ENCODE measurements at places on chromosomes 16 and 17. TPM values are rescaled to one million over a fixed set of nuclear protein-coding genes. Genes with fewer than 3 reads are reported as not detected.
A peak's percentile ranks its signal among the peaks of the same experiment; 100 is the strongest.

DNA sequence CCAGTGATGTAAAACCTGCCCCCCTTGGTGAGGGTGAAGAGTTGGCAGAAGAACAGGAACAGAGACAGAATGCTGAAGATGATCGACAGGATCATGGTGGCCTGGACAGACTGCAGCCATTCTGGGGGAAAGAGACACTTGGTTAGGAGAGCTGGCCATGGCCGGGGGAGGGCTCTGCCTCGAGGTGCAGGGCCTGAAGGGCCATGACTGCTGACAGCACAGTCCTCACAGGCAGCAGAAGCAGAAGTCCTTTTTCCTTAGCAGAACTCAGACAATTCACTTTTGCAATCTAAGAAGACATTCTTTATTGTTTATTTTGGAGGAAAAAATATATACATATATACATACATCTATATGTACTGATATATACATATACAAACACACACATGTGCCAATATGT, 25.6 kb downstream of the PMP22 start:
- no peaks in the 10 kb centered on the region for H3K27me3 ChIP-seq
- no peak for DNase-seq
- H3K4me3 ChIP-seq = no peak overlapping the region
- H3K4me1 ChIP-seq = peaks cover 5% of the 10 kb centered on the region
- peaks cover 24% of the 10 kb centered on the region for H3K36me3 ChIP-seq

DNA sequence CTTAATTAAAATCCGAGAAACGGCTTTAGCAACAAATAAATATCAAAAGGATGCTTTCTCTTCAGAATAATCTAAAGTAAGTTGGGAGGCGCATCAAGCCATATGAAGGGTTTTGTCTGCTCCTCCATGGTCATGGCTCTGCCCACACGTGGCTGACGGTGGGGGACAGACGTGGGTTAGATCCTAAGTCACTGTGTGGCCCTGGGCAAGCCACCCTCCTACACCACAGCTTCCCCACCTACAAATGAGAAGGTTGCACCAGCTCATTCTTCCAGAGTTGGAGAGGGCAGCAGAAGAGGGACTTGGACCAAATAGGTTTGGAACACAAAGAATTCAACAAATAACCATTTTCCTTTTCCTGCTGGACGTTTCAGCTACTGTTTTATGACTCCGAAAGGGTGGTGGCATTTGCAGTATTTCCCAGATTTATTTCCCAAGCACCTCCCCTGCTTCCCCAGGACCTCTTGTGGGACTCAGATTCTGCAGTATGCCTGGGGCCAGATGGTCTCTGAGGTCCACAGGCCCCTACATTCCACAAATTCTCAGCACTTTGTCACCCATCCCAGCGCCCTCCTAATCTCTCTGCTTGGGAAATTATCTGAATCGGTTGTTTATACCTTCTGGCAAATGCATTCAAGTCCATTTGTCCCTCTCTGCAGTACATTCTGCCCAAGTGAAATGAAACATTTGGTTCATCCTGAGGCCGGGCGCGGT, 17.8 kb downstream of the LRRC75A start:
- no peaks in the 10 kb centered on the region for H3K36me3 ChIP-seq
- H3K4me1 ChIP-seq = peaks cover 10% of the 10 kb centered on the region
- DNase-seq = peak; percentile 30
- H3K27me3 ChIP-seq = no peaks in the 10 kb centered on the region

GRCh38 chr17:20800146-20800545, 220.6 kb downstream of the CDRT15L2 start:
- H3K27me3 ChIP-seq = no peaks in the 10 kb centered on the region
- no peaks in the 10 kb centered on the region for H3K4me1 ChIP-seq
- DNase-seq = no peak
- no peaks in the 10 kb centered on the region for H3K36me3 ChIP-seq
- H3K27ac ChIP-seq = no peak overlapping the region

GRCh38 chr17:18217412-18218015, 7.9 kb upstream of the LLGL1 start:
- H3K27ac ChIP-seq = no peak overlapping the region
- H3K4me3 ChIP-seq = no peak overlapping the region
- peak; percentile 93 for DNase-seq
- H3K36me3 ChIP-seq = no peaks in the 10 kb centered on the region
- H3K4me1 ChIP-seq = peaks cover 27% of the 10 kb centered on the region

GRCh38 chr17:28896491-28896883, 1.0 kb downstream of the FLOT2 start:
- DNase-seq = peak; percentile 79
- no peaks in the 10 kb centered on the region for H3K36me3 ChIP-seq
- H3K4me3 ChIP-seq = peak overlapping the region; percentile 90
- no peak overlapping the region for H3K27ac ChIP-seq

The LLGL2 gene
- 0.59 TPM for total RNA-seq

The HSD17B2 gene
- not detected for total RNA-seq

All from osteoblast (primary cell).